ENCODE measurements at places on chromosomes 5 and 9. TPM values are rescaled to one million over a fixed set of nuclear protein-coding genes. Genes with fewer than 3 reads are reported as not detected.

DNA sequence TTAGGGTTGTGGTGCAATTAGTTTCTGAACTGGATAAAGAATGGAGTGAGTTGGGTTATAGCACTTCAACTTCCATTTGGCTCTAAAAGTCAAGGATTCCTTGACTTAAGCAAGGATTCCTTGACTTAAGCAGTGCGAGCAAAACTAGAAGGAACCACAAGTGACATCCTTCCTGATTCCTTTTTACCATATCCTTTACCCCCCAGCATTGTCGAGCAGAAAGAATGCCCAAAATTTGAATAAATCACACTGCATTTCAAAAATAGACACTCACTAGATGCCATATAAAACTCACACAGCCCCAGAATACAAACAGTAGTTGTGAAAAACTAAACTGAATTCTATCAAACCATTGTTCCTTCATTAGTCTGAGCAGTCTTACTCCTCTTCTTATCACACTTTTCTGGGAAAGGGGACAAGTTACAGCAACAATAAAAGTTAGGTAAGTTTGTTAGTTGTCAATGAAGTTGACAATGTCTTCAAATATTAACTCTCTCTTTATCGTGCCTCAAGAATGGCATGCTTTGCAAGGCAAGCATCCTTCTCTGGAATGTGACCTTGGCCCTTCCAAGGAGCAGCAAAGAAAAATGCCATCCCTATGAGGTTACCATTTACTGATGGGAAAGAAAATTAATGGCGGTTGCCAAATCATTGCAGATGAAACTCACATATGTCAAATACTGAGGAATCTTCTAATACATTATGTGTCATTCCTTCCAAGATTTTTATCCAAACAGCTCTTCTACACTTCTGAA lies 273.3 kb upstream of the ANKRD55 start:
- DNase-seq: no peak

DNA sequence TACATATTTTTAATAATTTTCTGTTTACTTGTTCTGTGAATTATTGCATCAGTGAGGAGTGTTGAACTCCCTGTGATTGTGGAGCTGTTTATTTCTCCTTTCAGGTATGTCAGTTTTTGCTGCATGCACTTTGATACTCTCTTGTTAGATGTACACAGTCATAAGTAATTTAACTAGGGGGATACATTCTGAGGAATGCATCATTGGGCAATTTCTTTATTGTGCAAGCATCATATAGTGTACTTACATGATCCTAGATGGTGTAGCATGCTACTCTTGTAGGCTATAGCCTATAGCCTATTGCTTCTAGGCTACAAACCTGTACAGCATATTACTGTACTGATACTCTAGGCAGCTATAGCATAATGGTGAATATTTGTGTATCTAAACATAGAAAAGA lies 9.5 kb downstream of the DENND4C start:
- no peak for DNase-seq

DNA sequence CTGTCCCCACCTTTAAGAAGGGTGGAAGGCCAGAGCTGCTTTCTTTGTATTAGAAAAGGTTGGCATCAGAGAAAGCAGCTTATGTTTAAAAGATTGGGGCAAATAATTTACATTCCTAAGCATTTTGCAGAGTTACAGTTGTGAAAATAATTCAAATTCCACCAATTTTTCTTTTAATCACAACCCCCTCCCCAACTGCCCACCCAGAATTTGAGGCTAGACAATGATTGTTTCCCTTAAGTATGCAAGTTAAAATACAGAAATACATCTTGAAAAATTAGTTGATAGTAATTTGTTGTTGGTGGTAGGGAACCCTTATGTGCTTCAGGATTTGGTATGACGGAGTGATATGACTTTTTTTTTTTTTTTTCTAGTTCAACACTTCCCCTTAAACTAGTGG lies 133.0 kb downstream of the ZSWIM6 start:
- no peak for DNase-seq

DNA sequence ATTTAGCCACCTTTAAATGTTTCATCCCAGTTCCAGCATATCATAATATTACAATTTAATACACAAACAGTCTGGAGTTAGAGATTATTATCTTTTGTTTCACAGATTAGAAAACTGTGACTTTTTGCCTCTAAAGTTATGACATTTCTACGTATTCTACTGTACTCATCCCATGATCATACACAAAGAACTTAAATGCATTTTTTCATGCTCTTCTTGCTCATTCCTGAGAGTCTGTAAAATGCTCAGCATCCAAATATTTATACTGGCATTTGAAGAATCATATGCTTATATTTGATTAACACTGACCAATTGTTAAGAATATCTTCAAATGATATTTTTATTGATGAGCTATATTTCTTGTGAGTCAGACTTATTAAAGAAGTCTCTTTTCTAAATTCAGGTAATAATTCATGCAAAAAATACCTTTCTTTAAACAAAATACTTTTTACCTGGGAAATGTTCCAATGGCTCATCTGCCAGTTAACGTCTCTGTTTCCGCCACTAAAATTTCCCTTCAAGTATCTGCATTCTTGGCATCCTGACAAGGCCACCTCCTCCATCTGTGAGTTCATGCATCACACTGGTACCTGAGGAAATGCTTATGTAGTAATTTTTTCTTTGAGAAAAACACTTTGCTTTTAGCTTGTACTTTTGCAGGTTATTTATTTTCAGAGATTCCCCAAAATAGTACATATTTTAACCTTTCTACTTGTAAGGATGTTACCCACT lies 139.6 kb upstream of the RASA1 start:
- no peak for DNase-seq

GRCh38 chr9:128250839-128251731 lies 24.7 kb downstream of the GOLGA2 start:
- DNase-seq: no peak

GRCh38 chr9:136079211-136079915 lies 15.7 kb downstream of the NACC2 start:
- no peak for DNase-seq

GRCh38 chr9:15711931-15712330 lies 159.1 kb downstream of the CCDC171 start:
- no peak for DNase-seq

- DNase-seq: no peak
Measured at GRCh38 chr9:95082401-95083084, 235.0 kb downstream of the FANCC start.

- DNase-seq: no peak
Measured at GRCh38 chr9:110476251-110476650, 103.3 kb downstream of the SVEP1 start.

DNA sequence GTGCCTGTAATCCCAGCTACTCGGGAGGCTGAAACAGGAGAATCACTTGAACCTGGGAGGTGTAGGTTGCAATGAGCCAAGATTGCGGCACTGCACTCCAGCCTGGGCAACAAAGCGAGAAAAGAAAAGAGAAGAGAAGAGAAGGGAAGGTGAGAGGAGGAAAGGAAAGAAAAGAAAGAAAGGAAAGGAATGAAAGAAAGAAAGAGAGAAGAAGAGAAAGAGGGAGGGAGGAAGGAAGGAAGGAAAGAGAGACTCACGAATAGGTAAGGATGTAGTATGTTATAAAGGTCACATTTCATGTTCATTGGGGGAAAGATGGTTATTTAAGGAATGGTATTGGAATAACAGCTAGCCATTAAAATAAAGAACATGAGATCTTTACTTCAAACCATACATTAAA lies 10.4 kb upstream of the ANP32B start:
- no peak for DNase-seq

DNA sequence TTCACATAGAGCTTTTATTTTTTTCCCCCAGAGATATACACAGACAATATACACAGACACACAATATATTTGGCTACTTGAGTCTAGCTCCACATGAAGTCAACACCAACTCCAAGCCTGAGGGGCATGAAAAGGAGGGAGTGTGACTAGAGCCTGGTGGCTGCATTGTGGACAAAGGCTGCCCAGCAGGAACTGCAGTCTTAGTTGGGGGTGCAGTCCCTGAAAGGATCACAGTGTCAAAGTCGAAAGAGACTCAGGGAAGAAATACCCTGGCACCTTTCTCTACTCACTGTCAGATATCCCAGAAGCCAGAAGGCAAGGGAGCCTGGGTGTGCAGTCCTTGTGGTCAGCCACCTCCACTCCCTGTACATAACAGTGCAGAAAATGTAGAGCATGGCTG lies 231.6 kb upstream of the RPS23 start:
- DNase-seq: no peak

DNA sequence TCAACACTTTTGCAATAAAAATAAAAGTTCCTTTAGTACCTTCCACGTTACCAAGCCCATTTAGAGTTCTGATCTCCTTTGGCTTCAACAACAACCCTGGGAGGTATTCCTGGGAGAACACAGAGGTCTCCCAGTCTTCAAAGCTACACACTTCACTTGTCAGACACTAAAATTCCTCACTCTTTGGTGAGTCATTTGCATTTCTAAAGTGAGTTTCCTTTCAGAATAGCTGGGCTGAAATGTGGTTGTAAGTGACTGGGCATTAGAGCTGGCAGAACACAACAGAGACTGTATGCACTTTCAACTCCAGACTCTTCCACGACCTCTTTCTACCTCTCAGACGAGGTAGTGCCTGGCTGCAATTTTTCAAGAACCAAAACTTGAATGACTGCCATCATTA lies 11.5 kb upstream of the F2RL1 start:
- DNase-seq: no peak

DNA sequence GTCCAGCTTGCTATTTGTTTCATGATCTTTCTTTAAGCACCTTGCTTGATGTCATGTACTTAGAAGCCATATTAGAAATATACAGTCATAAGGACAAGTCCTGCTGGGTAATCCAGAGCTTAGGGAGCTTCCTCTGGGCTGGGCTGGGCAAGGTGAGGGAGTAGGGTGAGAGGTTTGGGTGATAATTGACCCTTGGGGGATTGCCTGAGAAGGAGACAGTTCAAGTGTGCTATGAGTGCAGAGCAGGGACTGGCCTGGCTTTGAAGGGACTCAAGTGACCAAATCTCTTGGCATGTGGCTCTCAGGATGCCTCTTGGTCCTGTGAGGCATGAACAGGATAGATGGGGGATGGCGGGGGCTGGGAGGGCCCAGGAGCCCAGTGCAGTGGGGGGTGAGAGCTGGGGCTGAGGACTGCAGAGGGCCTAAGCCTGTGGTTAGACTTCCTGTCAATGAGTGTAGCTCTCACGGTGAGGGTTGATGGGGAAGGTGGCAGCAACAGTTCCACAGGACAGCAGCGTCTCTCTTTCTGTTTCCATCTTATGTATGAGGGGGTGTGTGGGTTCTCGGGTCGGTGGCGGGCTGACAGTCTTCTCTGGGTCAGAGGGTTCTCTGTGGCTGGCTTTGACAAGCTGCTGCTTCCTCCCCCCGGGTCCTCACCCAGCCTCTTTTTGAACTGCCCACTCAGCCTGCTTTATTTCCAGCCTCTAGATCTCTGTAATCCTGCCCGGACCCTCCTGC lies 53.5 kb downstream of the RGS3 start:
- DNase-seq: no peak

CCNI2 gene
- not detected for total RNA-seq

PRR16 gene
- total RNA-seq: 19.8 TPM

HNRNPA0 gene
- total RNA-seq: 9.3 TPM
